ENCODE measurements at places on chromosomes 2 and 18.

GRCh38 chr2:100893392-100894104, 73.6 kb downstream of the NPAS2 start:
- DNase-seq, result no peak

DNA sequence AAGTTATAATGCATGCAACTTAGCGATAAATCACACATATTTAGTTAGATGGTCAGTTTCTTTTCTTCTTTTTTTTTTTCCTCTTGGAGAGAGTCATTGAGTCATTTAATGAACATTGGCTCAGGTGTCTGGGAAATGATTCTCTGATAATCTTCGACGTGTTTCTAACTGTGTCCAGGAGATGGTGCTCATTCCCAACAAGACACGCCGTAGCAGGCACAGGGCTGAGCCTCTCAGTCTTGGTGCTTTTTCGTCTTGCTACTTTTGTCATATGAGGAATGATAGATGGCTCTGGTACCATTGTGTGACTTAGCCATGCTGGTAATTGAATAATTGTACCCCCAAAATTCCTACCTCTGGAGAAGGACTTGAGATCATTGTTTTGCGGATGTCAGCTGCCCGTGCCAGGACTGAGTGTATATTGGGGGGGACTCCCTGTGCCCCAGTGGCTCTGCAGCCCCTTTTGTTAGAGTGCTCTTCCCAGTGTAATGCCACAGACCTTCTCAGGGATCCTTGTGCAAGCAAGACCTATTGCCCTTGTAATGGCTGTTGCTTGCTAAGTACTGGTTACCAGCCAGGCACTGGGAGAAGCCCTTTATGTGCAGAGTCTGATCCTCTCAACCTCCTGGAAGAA, 107.6 kb upstream of the CYRIA start:
- no peak for DNase-seq

- DNase-seq, result no peak
Observed at GRCh38 chr18:41938445-41938844, 16.6 kb upstream of the PIK3C3 start.

GRCh38 chr2:207663870-207664545, 38.8 kb upstream of the METTL21A start:
- DNase-seq, result no peak

- DNase-seq, result no peak
Observed at GRCh38 chr2:29469961-29470360, 354.7 kb downstream of the CLIP4 start.

- DNase-seq, result no peak
Observed at GRCh38 chr18:56100090-56100722, 512.2 kb upstream of the TCF4 start.

GRCh38 chr2:100924122-100924519, 78.0 kb upstream of the RPL31 start:
- DNase-seq, result no peak

GRCh38 chr2:144099340-144099739, 420.6 kb downstream of the ZEB2 start:
- DNase-seq, result no peak

GRCh38 chr2:61640406-61640805, 102.2 kb upstream of the XPO1 start:
- no peak for DNase-seq

- no peak for DNase-seq
Observed at GRCh38 chr2:191580581-191580980, 97.4 kb upstream of the NABP1 start.

DNA sequence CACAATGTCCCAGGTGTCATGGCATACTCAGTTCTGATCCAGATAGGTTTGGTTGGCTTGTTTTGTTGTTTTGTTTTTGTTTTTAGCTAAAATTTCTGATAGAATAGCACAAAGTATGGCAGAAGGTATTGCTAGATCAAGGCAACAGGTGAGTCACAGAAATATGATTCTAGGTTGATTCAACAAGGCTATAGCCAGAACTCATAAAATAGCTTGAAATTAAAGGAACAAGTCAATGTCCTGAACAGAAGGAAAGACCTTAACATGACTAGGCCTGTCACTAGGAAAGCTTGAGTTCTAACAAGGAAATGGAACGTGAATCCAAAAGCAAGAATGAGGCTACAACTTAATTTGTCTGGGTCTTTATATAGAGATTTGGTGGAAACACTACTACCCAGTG, 157.1 kb downstream of the GALNT3 start:
- DNase-seq, result no peak

GRCh38 chr2:152407204-152407721, 72.3 kb downstream of the FMNL2 start:
- DNase-seq, result no peak

- DNase-seq, result no peak
Observed at GRCh38 chr18:51132256-51132935, 65.1 kb downstream of the MEX3C start.

DNA sequence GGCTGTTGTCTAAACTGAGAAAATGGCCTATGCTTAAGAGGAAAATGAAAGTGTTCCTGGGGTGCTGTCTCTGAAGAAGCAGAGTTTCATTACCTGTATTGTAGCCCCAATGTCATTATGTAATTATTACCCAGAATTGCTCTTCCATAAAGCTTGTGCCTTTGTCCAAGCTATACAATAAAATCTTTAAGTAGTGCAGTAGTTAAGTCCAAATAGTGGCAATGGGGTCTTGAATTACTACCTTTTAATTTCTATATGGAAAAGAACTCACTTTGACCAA, 13.8 kb upstream of the ALLC start:
- DNase-seq, result no peak

DNA sequence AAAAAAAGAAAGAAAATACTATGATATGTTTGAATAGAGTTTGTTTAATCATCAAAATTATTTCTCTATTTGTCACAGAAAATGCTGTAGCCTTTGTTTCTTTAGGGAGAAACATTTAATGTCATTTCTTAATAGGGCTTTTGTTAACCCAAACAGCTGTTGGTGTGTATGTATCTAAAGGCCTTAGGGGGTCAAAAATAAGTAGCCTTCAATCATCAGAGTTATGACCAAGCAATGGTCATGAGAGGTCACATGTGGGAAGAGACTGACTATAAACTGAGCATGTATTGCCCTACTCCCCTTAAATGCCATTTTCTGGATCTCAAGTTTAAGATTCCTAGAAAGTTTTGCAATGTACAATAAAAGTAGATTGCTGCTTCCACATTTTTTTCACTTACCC, 22.7 kb downstream of the HNMT start:
- no peak for DNase-seq

GRCh38 chr18:12885500-12885899, 1.5 kb upstream of the PTPN2 start:
- DNase-seq, result no peak

- no peak for DNase-seq
Observed at GRCh38 chr18:54641734-54642133, 50.7 kb downstream of the DYNAP start.

DNA sequence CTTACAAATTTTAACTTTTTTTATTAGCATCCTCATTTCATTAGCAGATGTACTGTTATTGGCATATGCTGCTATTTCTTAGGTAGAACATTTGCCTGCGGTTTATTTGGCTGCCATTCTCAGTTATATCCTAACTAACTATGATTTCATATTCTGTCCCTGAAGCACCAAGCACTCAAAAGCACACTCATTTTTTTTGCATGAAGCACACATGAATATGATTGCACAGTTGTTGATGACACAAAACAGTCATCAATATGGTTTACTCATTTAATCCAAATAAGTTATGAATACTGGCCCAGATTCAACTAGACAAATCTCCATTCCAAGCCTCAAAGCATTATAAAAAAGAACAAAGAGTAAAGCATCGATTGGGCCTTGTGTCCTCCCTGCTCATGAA, 129.4 kb upstream of the CNTNAP5 start:
- DNase-seq, result no peak

DNA sequence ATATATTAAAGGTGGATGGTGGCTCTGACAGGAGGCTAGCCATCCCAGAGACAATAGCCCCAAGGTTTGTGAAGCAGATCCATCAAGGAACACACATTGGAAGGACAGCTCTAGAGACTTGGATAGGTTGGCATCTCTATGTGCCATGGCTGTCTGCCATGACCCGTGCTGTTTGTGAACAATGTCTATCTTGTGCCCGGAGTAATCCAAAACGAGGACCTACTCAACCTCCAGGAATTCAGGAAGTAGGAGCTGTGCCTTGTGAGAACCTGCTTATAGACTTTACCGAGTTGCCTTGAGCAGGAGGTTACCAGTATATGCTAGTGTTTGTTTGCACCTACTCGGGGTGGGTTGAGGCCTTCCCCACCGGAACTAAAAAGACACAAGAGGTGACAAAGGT, 43.1 kb upstream of the SELENOI start:
- no peak for DNase-seq

DNA sequence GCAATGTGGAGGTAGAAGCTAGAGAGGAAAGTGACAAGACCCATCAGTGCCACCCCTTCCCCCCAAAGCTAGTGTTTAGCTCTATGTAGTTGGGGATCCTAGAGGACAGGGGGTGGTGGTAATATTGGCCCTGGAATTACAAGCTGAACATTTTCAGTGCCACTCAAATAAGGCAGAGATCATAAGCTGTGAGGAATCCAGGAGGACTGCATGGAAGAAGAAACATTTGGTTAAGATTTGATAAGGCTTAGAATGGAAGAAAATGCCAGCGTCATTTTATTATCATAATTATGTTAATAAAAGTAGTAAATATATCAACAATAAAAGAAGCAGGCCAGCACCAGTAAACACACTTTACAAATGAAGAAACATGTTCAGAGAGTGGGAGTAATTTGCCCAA, 33.7 kb downstream of the KCNK3 start:
- no peak for DNase-seq

- DNase-seq, result no peak
Observed at GRCh38 chr18:48222118-48222517, 187.1 kb downstream of the ZBTB7C start.

- DNase-seq, result no peak
Observed at GRCh38 chr2:129829588-129829987, 149.9 kb upstream of the RAB6C start.

DNA sequence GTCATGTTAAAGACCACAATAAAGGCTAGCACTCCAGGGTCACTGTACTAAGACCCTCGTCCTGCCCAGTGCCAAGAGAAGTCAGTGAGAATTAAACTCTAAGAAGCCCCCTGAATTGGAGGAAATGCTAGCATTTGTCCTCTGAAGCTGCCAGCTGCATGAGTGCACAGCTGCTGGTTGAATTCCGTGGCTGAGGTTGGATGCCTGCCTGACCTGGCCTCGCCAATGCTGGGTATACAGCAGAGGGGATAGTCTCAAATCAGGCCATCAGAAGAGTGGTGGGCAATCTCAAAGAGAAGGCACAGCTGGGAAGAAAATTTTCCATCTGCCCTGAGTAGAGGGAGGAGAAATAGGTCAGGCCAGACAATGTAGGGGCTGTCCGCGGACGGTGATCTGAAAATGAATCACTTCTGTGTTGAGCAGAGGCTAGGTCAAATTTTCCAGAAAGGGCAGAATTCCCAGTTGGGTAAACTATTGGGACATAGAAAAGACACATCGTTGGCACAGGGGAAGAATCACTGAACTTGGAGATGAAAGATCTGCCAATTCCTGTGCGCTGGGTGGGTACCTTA, 110.5 kb upstream of the AGAP1 start:
- DNase-seq, result no peak

- DNase-seq, result no peak
Observed at GRCh38 chr2:37543999-37544557, 127.4 kb downstream of the CDC42EP3 start.

- no peak for DNase-seq
Observed at GRCh38 chr2:119104414-119104813, 54.1 kb downstream of the C1QL2 start.

GRCh38 chr2:154978244-154978643, 279.7 kb downstream of the KCNJ3 start:
- DNase-seq, result no peak

DNA sequence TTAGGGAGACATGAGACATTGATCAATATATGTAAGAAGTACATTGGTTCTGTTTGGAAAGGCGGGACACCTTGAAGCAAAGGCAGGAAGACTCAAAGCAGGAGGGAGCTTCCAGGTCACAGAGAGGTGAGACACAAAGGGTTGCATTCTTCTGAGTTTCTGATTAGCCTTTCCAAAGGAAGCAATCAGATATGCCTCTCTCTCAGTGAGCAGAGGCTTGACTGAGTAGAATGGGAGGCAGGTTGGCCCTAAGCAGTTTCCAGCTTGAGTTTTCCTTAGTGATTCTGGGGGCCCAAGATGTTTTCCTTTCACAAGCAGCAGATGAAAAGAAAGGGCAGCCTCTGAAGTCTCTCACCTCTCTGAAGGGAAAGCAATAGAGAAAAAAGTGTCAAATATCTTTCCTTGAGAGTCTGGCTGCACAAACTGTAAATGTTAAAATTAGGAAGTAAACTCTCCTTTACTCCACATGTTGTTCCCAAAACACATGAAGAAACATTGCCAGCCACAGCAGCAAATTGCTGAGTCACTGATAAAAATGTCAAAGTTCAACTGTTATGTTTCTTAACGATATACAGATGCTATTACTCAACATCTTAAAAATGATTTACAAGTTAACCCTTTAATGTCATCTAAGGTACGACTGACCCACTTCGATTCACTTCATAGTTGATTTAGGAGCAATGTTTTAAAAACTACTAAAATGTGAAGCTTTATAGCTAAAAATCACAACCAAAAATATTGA, 40.3 kb downstream of the CYB5A start:
- no peak for DNase-seq

DNA sequence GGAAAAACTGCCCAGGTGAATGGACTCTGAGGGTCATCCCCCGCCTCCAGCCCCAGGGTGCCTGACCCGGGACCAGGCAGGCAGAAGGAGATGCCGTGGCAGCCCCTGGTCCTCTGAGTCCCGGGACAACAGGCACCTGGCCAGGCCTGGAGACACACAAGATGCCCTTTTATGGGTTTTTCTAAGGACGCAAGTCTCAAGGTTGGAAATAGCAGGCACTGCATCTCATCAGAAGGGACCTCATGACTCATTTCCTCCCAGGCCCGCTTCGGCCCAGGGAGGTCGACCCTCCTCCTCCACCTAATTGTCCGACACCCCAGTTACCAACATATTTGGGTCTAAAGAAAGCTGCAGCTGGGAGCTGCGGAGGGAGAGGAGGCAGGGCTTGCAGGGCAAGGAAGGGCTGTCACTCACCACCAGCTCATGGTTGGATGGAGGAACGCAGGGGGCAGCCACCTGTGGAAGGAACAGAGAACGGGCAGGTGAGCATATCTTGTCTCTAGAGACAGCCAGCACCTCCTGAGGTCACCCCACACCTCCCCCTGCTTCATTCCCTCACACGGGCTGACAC, 82.9 kb downstream of the TNS1 start:
- no peak for DNase-seq

DNA sequence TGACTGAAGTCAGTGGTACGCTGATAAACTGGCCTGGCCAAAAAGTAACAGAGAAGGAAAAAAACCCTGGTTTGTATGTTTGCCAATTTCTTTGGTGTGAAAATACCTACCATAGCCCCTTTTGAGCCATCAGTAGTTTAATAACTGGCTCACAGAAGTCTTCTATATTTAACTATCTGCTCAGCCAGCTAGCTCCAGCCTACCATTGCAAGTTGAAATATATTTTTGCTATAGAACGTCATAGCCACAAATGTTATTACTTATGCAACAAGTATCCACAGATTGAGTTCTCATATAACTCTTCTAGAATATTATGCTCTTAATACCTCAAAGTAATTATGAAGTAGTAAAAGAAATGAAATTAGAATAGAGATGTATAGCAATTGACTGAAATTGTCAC, 25.2 kb downstream of the RPE start:
- DNase-seq, result no peak
